ENCODE measurements at places on chromosomes 3 and 15.

DNA sequence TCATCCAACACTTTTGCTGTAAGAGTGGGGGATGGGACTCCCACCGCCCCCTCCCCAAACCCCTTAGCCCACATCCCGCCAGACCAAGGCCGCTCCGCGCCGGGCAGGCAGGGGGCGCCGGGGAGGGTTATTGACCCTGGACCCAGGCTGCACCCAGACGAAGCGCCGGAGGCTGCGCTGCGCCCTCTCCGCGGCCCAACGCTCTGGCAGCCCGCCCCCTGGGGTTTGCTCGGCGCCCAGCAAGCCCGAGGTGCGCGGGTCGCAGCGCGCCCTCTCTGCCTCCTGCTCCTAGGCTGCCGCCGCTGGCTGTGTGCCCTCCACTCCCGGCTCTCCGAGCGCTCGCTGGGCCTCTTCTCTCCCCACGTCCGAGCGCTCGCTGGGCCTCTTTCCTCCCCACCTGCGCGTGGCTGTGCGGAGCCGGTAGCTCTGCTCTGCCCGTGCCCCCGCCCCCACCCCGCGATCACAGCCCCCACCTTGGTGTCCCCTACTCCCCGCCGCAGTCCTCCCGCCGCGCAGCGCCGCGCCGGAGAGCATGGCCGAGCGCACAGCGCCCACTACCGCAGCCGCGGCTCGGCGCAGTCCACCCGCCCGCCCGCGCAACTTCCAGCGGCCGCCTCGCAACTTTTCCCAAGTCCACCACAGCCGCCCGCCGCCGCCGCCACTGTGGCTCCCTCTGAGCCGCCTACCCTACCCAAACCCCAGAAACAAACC is 1.2 kb downstream of the MECOM start:
- no peak for DNase-seq

- no peak for DNase-seq
Measured at GRCh38 chr15:70632079-70632478, 131.3 kb downstream of the UACA start.

GRCh38 chr3:66856533-66856932 is 141.6 kb upstream of the KBTBD8 start:
- DNase-seq, result no peak

GRCh38 chr3:148998715-148999423 is 7.5 kb downstream of the GYG1 start:
- no peak for DNase-seq

GRCh38 chr3:183274609-183275008 is 21.6 kb downstream of the B3GNT5 start:
- no peak for DNase-seq

DNA sequence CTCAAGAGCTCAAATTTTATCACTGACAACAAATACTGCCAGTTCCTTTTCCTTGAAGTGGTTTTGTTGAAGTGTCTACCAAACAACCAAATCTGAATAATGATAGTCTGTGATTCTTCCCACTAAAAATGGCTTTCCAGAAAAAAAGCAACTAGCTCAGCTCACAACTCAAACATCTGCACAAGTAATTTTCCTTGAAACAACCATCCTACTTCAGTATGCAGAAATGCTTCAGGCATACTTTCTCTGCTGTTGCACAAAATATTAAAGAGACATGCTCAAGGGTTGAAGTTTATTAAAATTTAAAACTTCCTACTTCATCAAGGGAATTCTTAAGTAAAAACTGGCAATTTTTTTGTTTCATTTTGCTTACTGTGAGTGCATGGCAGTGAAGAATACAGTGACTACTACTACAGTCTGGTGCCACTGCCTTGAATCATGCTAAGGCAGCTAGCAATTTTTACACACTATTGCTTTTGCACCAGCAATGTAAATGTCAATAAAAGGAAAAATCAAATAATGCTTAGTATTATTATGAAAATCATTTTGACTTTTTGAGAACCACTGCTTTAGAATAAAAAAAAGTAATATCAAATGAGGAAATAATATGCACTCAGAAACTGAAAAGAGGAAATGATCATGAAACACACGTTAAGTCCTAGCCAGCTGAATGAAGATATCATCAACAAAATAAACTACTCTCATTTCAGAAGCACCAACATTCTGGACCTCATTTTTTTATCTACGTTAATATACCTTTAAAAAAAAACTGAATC is 33.6 kb downstream of the VPS13C start:
- DNase-seq, result no peak

DNA sequence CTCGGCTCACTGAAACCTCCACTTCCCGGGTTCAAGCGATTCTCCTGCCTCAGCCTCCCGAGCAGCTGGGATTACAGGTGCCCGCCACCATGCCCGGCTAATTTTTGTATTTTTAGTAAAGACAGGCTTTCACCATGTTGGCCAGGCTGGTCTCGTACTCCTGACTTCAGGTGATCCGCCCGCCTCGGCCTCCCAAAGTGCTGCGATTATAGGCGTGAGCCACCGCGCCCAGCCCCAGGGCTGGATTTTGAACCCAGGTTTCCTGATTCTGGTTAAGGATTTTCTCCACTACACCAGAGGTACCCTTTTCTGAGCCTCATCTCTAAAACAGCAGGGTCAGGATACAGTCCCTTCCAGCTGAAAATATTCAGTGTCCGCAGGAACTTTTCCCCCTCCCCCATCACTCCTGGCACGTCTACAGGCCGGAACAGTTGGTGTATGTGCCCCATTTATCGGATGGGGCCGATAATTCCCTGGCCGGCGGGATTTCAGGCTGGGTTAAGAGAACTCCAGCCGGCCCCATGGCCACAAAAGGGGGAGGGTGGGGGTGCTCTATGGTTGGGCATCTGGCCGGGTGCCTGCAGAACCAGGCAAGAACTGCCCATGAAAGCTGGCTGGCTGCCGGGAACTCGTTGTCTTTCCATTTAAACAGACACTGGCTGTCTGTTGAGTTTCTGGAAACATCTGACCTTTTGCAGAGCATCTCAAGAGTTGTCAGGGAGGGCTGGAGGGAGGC is 26.8 kb upstream of the SEMA4B start:
- DNase-seq, result no peak

DNA sequence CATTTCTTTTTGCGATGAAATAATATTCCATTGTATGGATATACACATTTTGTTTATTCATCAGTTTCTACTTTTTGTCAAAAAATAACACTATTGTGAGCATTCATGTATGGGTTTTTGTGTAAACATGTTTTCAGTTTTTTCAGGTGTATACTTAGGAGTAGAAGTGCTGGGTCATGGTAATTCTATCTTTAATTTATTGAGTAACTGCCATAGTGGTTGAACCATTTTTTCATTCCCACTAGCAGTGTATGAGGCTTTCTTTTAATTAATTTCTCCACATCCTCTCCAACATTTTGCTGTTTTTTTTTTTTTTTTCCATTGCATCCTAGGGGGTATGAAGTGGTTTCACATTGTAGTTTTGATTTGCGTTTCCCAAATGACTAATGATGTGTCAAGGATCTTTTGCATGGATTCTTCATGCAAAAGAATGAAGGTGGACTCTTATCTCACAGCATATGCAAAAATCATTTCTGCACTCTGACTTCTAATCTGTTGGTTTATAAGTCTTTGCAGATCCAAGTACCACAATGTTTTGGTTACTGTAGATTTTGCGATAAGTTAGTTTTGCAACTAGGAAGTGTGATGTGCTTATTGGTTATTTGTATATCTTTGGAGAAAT is 12.6 kb downstream of the ATP2C1 start:
- DNase-seq, result no peak

GRCh38 chr15:68957696-68958095 is 27.4 kb downstream of the SPESP1 start:
- no peak for DNase-seq

Measured in activated CD4-positive, alpha-beta T cell treated with anti-CD3 and anti-CD28 coated beads for 1 hour (primary cell).